ENCODE measurements at places on chromosomes 7 and 10.

DNA sequence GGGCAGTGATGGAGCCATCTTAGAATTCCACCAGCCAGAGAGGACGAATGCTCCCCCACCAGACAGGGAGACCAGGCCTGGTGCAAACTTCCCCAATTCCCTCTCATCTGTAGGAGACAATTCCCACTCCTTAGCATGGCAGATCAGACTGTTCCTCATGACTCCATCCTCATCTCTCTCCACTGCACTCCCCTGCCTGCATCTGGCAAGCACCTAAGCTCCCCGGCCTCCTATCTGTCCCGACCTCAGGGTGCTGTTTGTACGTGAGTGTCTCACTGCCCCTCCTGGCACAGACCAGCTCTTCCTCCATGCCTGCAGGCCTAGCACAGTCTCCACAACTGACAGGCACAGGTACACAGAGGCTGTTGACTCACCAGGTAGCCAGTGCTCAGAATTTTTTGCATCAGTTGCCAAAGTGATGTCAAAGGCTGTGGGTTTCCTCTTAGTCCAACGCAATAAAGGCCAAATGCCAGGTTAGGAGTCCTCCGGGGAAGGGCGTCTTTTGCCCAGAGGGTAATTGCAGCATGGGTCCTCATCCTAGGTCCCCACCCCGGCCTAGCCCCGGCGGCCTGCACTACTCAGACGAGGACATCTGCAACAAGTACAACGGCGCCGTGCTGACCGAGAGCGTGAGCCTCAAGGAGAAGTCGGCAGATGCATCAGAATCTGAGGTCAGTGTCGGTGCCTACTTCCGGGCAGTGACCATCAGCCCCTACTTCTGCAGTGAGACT lies 436.8 kb upstream of the FOXK1 start:
- no peak for DNase-seq

GRCh38 chr10:91539930-91540329 lies 92.9 kb downstream of the PPP1R3C start:
- DNase-seq: no peak

- DNase-seq: no peak
These were observed 1018.6 kb upstream of the LRRTM3 start for GRCh38 chr10:65907199-65907712.

DNA sequence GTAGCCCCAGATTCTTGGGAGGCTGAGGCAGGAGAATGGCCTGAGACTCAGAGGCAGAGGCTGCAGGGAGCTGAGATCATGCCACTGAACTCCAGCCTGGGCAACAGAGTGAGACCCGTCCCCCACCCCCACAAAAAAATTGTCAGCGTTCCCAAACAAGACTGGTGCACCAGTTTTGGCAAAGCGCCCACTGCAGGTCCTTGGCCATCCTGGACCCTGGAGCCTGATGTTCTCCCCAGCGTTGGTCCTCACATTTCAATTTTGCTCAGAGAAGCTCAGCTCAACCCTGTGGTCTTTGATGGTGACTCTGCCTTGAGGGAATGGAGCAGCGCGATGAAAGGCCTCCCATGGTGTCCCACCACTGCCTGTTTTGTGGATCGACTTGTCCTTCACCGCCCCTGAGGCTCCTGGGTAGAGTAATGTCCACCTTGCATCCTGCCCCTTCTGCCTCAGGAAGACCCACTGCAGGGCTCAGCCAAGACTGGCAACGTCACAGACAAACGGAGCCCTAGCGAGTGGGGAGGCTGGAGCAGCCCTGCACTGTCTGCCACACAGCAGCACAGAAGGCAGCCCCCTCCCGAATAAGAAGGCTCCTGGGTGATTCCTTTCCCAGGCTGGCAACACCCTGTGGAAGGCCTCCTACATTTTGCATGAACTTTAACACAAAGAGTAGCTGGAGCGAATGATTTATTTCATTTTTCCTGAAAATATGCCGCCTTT lies 410.9 kb downstream of the TCERG1L start:
- no peak for DNase-seq

DNA sequence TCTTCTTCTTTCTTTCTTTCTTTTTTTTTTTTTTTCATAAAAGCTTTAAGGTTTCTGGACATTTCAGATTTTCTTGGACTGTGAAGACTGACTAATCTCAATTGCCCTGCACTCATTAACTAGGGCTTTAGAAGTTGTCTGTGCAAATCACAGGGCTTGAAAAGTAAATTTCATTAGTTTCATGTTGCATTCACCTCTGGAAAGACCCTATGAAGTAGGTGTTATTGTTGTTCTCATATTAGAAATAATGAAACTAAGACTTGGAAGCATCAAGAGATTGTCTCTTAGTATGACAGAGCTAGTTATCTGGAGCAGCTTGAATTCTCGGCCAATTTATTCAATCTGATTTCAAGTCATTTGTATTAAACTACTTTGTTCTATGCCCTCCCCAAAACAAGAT lies 28.2 kb upstream of the SEMA3D start:
- no peak for DNase-seq
